ENCODE measurements at places on chromosomes 11 and 22. TPM values are rescaled to one million over a fixed set of nuclear protein-coding genes. Genes with fewer than 3 reads are reported as not detected.

GRCh38 chr22:35072925-35073324 is 7.0 kb downstream of the ISX start:
- no peak for DNase-seq

DNA sequence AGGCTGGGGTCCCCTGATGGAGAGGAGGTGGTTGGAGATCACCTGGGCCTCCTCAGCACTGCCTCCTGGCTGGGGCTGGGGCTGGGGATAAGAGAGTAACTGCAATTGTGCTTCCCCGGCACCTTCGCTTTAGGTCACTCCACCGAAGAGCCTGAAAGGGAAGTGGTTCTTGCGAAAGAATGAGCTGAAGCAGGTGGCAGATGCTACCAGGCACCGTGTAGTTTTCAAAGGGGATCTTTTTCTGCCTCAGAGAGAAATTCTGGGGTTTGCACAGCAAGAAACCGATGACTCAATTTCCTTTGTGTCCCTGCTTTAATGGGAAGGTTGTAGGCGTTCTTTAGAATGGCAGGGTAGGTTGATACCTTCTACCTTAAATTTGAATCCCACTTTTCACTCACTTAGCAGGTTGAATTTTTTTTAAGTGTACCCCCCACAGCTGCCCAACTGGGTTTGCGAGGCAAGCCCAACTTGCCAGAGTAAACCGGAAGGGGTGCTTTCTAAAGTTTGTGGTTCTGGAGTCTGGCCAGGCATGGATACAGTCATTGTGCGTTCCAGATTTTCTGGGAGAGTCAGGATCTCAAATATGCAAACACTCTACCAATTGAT is 5.3 kb downstream of the CD44 start:
- no peak for DNase-seq

Gene IGSF22
- 0.86 TPM for total RNA-seq

- no peak for DNase-seq
Measured at GRCh38 chr11:9210922-9211320, 54.2 kb downstream of the DENND5A start.

DNA sequence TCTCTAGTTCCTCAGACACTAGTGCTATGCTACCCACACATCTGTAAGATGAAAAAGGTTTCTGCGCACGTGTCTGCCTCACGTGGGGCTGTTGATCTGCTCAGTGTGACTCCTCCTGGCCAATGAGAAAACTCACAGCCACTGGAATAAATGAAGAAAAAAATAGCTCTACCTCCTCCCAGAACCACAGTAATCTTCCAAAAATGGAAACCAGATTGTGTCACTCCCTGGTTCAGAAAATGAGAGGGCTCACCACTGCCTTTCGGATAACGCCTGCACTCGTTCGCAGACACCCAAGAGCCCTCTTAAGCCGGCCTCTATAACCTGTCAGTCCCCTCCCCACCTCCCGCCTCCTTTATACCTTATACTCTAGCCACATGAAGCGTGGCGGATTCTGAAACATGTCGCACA is 5.1 kb downstream of the APBB1 start:
- DNase-seq = no peak

- no peak for DNase-seq
Measured at GRCh38 chr11:110797453-110797852, 85.2 kb upstream of the ARHGAP20 start.

DNA sequence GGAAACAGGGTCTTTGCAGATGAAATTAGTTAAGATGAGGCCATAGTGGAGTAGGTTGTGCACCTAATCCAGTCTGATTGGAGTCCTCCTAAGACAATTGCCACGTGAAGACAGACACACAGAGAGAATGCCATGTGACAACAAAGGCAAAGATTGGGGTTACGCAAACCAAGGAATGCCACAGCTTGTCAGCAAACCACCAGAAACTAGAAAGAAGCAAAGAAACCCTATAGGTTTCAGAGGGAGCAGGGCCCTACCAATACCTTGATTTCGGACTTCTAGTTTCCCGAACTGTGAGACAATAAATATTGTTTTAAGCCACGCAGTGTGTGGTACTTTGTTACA is 8.2 kb upstream of the LAYN start:
- DNase-seq = no peak

Gene SLC6A5
- total RNA-seq = not detected

Gene ELMOD1
- 1.00 TPM for total RNA-seq

Gene C11orf21
- total RNA-seq = 43.6 TPM

DNA sequence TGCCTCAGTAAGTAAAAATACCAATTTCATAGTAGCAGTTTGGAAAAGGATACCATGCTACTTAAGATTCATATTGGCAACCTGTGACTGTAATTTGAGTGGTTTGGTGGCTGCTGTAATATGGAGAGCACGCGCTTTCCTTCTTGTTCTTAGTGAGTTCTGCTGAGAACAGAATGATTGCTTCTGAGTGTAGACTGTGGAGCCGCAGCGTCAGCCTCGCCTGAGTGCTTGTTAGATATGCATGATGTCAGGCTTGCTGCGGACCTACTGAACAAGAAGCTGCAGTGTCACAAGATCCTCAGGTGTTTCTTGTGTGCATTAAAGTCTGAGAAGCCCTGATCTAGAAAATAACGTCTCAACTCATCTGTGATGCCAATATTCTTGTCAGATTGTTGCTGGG is 143.2 kb downstream of the ARHGAP42 start:
- no peak for DNase-seq

DNA sequence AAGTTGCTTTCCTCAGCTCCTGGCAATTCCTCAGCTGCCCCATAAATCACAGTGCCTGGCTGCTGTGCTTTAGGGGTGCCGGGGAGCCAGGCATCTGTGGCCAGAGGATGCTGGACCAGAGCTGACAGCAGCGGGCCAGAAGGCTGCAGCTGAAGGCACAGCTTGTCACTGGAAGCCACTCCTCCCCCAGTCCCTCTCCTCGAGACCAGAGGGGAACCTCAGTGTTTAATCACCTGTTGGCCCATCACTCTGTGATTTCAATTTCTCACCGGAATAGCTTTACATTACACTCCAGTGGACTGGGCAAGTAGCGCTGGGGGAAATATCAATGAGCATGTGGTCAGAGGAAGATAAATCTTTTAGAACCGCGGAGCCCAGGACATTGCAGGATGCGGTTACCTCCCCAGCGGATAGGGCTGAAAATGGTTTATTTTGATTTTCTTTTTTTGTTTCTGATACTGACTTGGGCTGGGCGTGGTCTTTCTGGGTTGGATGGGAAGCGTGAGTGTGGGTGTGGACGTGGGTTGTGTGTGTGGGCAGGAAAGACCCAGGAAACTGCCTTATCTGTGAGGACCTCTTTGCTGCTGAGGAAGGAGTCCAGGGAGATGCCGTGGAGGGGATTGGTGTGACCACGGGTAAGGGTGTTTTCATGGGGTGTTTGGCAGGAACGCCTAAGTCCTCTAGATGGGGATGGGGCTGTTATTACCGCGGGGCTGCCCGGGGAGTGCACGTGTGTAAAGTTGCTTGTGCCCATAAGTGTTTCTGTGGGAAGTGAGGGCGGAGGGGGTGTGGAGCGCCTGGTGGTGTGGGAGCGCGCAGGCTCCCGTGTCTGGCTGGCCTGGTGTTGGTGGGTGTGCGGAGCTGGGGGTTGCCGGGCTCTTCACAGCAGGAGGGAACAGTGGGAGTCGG is 4.0 kb downstream of the DAGLA start:
- DNase-seq = no peak

- no peak for DNase-seq
Measured at GRCh38 chr11:86021377-86021776, 47.5 kb downstream of the PICALM start.

DNA sequence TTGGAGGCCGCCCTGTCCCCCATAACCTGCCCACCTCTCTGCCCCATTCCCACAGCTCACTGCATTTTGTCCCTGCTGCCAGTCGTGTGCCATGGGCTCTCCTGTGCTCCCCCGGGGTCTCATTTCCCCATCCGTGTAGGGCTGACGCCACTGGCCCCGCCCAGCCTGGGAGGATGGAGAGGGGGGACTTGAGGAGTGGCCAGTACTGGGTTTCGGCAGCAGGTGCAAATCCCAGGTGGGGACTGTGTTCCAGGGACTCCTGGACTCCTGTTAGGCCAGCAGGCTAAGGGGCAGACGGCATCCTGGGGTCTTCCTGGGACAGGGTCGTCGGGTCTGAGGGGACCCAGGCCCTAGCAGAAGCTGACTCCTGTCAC is 1.2 kb upstream of the MYO7A start:
- DNase-seq = no peak

GRCh38 chr22:46972901-46973831 is 210.7 kb downstream of the TBC1D22A start:
- DNase-seq = no peak

DNA sequence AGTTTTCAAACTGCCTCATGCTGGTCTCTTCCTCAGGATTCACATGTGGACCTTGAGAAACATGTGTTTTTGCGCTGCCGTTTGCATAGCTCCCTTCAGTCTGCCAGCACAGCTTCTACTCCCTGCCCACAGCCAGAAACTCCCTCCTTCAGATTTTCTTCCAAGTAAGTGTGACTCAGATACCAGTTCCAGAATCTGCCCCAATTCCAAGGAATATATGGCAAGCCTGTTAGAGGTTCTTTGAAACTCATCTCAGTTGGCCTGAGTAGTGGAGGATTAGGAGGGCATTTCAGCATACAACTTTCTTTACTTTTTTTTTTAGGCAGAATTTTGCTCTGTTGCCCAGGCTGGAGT is 67.1 kb downstream of the SNX19 start:
- no peak for DNase-seq

DNA sequence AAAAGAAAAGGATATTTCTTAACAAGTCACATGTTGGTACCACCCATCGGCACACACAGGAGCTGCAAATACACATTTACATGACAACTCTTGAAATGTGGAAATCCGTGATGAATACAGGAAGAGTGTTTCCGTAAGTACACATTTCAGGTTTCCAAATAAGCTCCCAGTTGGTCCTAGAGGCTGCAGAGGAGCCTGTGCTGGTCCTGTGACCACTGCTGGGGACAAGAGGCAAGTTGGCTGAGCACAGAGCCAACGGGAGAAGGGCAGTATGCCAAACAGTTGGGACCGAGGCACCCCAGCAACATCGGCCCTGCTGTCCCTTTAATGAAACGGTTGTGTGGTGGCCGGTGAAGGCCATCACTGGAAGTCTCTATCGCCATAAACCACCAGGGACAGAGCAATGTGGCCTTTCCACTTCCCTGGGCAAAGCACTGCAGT is 38.5 kb upstream of the ARFGAP3 start:
- no peak for DNase-seq

DNA sequence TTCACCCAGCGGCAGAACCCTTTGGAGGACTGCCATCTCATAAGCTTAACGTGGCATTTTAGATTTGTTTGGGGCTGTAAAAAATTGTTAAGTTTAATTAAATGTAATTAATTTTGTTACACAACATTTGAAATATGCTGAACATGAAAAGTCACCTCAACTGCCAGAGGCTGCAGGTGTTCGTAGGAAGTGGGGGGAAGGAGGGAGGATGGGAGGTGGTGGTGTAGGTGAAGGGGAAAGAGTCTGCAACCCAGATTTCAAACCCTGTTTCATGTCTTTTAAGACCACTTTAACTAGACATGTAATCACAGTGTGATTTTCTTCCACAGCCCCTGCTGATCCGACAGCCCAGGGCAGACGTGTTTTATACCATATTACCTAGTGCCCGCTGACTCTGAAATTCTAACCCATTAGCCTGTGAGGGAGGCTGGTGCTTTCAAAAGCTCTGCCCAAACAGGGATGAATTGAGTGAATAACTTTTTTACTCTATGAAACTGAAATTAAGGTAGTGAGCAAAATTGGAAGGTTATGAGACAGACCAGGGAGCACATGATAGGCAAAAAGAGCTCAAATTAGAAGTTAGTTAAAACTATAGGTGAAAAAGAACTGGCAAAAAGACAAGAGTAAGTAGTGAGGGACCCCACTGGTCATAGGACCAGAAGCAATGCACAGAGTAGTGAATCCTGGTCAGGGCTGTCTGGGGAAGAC is 279.8 kb downstream of the DDX10 start:
- DNase-seq = no peak

DNA sequence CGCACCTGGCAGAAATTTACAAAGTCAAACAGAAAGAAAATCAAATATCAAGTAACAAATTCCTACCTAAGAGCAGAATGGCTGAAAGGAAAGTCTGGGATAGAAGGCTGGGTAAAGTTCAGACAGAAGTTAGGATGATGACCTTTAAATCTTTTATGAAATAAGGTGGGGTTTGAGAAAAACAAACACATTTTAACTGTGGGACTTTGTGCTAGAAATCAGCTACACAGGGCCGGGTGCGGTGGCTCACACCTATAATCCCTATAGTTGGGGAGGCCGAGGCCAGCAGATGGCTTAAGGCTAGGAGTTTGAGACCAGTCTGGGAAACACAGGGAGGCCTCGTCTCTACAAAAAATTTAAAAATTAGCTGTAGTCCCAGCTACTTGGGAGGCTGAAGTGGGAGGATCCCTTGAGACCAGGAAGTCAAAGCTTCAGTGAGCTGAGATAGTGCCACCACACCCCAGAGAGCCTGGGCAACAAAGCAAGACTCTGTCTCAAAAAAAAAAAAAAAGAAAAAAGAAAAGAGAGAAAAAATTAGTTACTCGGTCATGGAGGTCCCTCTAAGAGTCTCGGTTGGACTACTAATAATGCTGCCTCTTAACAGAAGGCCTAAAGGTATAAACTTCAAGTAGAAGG is 119.7 kb upstream of the BID start:
- DNase-seq = no peak

Gene STK33
- 25.9 TPM for total RNA-seq

Gene TAGLN
- total RNA-seq = 91.4 TPM

- DNase-seq = no peak
Measured at GRCh38 chr11:88119561-88119960, 55.7 kb downstream of the RAB38 start.

- DNase-seq = no peak
Measured at GRCh38 chr11:102001657-102002338, 45.4 kb upstream of the CFAP300 start.

Gene OR6T1
- not detected for total RNA-seq

Gene ZFP91
- 57.3 TPM for total RNA-seq

DNA sequence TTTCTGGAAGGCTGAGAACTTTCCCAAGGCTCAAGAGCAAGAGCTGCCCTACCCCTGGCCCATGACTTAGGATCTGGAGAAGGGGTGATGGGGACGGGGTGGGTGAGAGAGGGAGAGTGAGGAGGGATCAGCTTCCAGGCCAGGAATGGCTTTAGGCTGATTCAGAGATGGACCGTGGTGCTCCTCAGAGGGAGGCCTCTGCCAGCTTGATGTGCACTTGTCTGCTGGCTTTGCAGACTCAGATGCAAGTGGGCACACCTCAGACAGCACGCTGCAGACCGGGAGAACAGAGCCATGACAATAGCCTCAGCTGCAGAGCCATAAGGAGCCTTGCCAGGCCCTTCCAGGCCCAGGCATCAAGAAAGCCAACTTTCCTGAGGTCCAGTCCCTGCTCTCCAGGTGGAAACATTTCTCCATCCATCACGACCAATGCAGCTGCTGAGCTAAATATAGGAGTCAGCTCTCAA is 41.3 kb downstream of the ALX4 start:
- DNase-seq = no peak

Gene TPBGL
- total RNA-seq = 0.11 TPM

DNA sequence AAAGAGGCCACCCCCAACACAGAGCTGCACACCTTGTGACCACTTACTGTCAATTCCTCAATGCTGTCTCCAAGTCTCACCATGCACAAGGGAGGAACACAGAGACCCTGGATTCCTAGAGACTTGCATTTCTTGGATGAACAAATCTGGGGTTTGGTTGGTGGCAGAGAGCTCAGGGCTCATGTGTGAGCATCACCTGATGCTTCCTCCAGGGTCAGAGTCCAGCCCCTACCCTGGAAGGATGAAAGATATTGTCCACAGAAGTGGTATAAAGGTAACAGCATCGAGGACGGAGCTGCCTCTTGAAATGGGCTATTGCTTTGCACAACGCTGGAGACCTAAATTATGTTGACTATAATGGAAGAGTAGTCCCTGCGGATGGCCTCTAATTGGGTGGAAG is 36.0 kb downstream of the GGTLC2 start:
- DNase-seq = no peak

Gene NDUFA6
- 298 TPM for total RNA-seq
